A549 (cell line): ENCODE measurements at places on chromosomes 2 and 18.
A peak's percentile ranks its signal among the peaks of the same experiment; 100 is the strongest.

DNA sequence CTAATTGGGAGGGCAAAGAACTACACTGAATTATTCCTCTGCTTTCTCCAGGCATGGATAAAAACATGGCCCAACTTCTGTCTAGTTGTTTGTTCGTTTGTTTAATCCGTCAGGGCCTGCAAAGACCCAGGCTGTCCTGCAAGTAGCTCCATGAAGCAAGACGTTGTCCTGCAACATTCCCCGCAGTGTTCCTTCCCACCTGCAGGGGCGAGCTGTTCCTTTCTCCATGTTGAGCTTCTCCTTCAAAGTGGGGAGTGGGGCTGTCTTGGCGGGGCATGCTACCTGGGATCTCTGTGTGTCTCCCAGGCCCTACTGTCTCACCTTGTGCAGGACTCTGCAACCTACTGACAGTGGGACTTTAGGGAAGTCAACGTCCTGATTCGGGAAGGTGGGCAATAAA is 264.0 kb upstream of the SMIM21 start:
- DNase-seq: no peak

DNA sequence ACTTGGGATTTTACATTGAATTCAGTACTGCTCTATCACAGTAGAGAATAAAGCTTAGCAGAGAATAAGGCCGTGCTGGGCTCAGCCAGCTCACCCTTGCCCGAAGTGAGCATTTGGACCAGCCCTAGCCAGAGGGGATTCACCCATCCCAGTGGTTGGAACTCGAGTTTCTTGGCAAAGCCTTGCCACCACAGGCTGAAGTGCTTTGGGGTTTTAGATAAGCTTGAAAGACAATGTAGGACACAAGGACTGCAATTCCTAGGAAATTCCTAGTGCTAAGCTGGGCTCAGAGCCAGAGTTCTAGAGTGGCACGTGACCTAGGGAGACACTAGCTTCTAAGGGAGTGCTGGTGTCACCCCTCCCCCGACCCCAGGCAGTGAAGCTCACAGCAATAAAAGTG is 28.0 kb downstream of the SERPINB11 start:
- no peak for DNase-seq

DNA sequence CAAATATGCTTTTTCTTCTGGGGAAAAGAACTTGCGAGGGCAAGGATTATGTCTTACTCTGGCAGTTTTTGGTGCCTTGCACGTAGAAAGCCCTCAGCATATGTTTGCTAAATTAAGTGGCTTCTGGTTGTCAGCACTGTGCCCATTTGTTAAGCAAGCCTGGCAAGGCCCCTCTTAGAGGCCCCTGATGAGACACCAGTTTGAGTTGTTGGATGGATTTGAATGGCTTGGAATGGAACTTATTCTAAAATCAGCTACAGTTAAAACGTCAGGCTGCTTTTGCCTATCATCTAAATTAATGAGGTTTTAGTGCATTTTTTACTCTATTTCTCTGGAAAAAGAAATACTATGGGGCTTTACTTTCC is 28.2 kb downstream of the TMEM182 start:
- no peak for DNase-seq

- no peak for DNase-seq
These were observed 31.4 kb downstream of the KCNIP3 start for GRCh38 chr2:95328358-95329125.

GRCh38 chr2:15668611-15669305 is 77.1 kb downstream of the DDX1 start:
- no peak for DNase-seq

- DNase-seq: no peak
These were observed 38.8 kb upstream of the CAVIN2 start for GRCh38 chr2:191885650-191886049.

DNA sequence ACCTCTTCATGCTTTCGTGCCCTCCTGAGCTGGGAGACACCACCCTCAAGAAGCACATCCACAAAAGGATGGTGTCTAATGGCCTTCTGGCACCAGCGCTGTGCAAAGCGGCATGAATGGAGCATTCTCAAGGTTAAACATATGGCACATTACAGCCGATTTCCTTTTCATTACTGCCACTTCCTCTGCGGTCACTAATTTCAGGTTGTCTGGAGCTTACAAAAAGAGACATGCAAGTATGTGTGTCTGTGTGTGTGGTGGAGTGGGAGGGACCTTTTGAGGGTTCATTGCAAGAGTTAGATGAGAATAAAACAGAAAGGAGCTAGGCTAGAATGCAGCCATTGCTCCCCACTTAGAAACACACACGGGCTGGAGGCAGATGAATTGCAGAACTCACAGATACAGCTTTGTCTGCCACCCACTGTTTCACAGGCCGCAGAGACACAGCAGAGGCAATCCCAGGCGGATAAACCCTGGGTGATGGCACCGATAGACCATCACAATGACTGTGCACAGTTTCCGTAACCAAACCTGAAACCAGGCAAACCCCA is 76.0 kb downstream of the TGIF1 start:
- no peak for DNase-seq

- DNase-seq: no peak
These were observed 122.6 kb downstream of the LRP1B start for GRCh38 chr2:142008135-142008744.

DNA sequence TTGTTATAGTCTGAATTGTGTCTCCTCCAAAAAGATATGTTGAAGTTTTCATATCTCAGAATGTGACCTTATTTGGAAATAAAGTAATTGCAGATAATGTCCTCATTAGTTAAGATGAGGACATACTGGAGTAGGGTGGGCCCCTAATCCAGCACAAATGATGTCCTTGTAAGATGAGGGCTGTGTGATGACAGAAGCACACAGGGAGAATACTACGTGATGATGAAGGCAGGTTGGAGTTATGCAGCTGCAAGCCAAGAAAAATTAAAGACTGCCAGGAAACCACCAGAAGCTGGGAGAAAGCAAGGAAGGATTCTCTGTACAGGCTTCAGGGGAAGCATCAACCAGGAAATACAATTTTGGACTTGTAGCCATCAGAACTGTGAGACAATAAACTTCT is 58.3 kb upstream of the PNPT1 start:
- no peak for DNase-seq

GRCh38 chr2:136117391-136117841 is 533 bp downstream of the CXCR4 start:
- DNase-seq: peak; percentile 52

DNA sequence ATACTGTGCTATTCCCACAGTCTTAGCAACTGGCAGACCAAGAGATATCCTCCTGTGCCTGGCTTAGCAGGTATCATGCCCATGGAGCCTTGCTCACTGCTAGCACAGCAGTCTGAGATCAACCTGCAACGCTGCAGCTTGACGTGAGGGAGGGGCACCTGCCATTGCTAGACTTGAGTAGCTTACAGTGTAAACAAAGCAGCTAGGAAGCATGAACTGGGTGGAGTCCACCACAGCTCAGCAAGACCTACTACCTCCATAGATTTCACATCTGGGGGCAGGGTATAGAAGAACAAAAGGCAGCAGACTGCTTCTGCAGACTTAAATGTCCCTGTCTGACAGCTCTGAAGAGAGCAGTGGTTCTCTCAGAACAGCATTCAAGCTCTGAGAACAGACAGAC is 74.8 kb downstream of the AKAIN1 start:
- DNase-seq: no peak

- DNase-seq: no peak
These were observed 180.8 kb downstream of the GLI2 start for GRCh38 chr2:120916446-120916845.

DNA sequence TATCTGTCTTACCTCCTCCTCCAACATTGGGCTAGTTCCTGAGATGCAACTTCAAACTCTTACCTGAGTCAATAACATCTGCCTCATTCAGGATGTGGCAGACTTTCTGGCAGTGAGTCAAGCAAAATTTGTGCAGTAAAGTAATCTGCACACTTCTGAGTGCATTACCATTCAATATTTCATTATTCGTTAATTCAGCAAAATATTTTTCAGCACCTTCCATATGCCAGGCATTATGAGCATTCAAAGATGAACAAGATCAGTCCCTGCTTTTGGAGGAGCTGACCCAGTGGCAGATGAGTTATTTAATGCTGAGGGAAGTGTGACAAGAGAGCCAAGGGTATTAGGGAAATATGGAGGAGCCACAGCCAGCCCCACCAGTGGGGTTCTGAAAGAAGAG is 339.7 kb downstream of the LNPK start:
- DNase-seq: no peak

- no peak for DNase-seq
These were observed 8.3 kb upstream of the RNF103 start for GRCh38 chr2:86631846-86632485.

DNA sequence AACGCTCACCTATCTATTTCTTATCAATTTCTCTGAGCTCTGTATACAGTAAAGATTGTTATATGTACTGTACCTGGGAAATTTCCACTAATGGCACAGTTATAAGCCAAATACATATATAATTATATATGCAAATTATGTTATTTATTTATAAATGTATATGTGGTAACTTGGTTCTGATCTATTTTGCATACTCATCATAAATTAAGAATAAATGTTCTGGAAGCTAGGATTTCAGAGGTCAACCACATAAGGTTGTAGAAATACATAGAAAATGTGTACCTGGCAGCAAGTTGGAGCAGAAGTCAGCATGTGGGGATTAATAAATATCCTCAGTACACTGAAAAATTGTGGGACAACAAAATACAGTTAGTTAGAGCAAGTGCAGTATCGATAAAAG is 353.7 kb upstream of the ZNF521 start:
- no peak for DNase-seq

- no peak for DNase-seq
These were observed 404.7 kb upstream of the CDH2 start for GRCh38 chr18:28581521-28582071.

DNA sequence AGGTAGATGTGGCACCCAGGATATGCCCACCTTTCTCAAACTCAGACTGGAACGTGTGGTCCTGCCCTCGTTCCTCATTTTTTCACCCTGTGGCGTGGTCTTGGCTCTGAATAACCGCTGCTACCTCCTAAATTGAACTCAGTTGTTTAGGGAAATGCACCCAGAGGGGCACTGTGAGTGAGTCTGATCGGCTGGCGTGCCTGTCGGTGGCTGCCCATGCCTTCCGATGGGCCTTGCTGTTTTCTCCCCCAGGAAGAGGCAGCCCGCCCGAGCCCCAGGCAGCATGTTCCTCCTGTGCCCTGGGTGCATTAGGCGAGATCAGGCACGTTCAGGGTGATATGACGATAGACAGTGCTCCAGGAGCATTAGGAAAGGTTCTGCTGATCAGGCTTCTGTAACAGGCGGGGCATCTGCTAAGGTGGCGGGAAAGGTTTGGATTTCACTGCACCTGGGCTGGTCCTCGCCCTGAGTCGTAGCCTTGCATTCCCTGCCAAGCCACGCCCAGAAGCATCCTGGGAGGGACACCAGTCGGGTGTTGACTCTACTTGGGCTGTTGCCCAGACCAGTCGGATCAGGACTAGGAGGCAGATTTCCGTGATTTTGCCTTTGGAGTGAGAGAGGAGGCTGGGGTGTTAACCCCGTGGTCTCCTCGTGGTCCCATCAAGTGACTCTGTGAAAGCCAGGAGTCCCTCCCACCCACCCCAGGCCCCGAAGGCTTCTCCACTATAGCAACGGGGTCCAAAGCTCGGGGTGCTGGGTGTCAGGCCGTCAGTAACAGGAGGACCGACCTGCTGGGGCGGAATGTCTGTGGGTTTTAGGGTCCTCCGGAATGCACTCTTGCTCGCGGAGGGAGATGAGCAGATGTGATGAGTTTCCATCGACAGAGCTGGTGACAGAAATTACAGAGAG is 75.1 kb downstream of the SH3BP4 start:
- peak; percentile 81 for DNase-seq

GRCh38 chr2:29209551-29209950 is 94.3 kb downstream of the CLIP4 start:
- no peak for DNase-seq

GRCh38 chr2:21376864-21377263 is 253.1 kb downstream of the TDRD15 start:
- no peak for DNase-seq

GRCh38 chr2:113213061-113213930 is 39.5 kb downstream of the PSD4 start:
- no peak for DNase-seq

DNA sequence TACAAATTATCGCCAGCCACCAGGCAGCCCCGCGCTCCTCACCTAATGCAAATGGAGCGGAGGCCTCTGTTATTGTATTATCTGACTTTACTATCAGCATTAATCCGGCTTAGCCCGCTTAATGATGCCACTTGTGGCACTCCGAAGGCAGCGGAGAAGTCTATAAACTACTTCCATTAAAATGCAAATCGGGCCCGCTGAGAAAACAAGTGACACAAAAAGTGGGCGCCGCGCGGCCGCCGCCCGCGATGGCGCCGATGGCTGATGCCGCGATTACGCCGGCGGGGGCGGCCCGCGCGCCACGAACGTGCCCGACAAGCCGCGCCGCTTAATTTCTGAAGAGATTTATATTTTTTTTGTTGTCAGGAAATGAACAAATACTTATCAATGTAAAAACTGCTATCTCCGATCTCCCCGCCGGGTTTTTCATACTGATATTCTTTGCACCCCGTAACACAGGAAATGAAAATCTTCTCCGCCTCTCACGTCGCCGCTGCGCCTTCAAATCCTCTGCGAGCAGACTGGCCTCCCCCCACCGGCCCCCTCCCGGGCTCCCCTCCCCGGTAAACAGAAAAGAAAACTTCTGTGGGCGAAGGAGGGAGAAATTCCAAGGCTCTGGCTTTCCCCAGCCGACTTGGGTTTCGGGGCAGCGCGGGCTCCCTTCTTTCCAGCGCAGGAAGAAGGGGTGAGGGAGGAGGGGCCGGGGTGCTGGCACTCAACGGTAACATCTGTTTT is 221.8 kb downstream of the INSIG2 start:
- no peak for DNase-seq

DNA sequence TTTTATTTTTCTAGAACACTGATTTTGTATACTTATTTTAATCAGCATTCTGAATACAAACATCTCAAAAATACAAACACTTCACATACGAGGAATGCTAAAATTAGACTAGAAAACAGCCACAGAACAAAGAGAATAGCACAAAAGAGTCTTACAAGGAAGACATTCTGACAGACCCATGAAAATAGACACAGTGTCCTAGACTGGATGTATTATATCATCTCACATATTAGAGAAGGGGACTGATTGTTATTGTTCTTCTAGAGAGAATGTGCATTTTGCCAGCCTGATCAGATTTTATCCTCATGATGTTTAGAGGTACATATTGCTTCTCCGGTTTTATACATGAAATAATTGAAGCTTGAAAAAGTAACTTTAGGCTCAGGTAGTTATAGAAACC is 357.9 kb downstream of the DPP10 start:
- no peak for DNase-seq

DNA sequence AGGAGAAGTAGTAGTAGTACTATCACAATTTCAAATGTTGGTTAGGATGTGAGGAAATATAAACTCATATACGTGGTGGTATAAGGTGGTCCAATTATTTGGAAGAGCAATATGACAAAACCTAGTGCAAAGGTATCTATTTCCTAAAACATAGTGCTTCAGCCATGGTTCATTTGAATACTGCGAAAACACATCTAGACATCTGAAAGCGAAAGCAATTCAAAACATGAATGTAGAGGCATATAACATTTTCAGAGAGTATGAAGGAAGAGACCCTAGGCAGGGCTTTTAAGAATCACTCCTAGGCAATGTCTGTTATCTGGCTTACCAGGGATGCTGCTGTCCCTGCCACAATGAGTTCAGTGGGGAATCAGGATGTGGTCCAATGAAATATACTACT is 1085.8 kb downstream of the TDRD15 start:
- DNase-seq: no peak
